ENCODE measurements at places on chromosomes 2 and 18.

DNA sequence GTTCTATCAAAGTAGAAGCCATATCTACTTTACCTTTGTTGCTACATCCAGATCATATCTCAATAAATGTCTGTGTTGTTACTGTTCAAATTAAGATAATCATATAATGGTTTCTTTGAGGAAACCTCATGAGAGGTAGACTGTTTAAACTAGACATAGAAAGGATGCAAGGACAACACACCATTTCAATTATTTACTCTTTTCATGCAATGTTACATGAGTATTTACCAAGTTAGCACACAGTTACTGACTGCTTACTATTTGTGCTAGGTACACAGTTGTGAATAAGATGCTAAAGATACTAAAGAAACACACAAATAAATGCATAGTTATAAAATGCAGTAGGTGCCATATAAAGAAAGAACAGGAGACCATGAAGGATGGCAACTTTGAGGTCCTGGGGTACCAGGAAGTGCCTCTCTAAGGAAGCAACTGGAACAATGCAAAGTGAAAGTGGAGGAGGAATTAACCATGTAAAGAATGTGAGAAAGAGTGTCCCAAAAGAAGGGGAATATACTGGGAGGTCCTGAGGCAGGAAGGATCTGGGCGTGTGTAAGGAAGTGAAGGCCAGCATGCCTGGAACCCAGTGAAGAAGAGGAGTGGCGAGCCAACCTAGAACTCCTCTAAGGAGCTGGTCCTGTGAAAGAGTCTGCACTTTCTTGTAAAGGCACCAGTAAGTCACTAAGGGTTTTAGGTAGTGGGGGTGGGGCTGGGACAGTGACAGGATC, 39.4 kb downstream of the RBMS1 start:
- DNase-seq, result no peak

DNA sequence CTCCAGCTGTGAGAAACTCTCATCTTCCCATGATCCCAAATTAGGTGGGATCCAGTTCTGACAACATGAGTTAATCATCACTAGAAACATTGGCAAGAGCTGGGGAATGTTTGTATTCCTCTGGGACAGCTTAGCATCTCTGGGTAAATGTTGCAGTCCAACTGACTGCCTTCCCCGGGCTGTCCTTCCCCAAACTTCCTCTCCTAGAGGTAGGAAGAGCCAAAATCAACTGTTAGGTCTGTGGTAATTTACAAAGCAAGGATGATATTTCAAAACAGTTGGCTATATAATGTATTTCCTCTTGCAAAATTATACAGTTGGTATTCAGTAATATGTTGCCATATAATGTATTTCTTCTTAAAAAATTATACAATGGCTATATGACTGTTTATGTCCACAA, 148.5 kb downstream of the MGAT5 start:
- DNase-seq, result peak; percentile 92

- no peak for DNase-seq
Measured at GRCh38 chr18:53148123-53148522, 808.1 kb downstream of the DCC start.

DNA sequence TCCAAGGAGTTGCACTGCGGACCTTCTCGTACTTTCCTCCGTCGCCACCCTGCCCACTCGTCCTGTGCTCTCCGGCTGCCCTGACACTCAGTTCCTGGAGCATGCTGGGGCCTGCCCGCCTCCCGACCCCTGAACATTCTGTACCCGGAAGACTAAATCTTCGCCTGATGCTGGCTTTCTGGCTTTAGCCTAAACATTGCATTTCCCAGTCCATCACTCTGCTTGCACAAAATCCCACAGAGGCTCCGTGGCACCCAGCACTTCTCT, 550 bp upstream of the SFXN5 start:
- DNase-seq, result no peak

GRCh38 chr18:28960146-28960545, 783.2 kb upstream of the CDH2 start:
- DNase-seq, result no peak

DNA sequence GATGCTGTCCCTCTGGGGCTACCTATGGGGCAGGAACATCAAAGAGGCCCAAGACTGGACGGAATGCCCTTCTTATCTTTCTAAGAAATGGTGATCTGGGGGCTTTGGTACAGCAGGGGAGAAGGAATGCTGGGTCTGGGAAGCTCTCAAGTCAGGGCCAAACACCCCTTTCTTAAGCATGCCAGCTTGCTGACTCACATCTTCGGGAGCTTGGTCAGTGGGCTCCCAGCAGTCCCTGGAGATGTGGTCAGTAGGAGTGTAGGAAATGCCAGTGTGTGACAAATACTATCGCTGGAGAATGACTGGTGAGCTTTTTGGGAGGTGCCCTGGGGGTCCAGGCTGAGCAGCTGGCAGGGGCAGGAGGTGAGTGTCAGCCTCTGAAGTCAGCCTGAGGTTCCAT, 105.0 kb upstream of the CDC42EP3 start:
- DNase-seq, result peak; percentile 97

- DNase-seq, result peak; percentile 63
Measured at GRCh38 chr2:100292022-100292580, 30.2 kb downstream of the LONRF2 start.

GRCh38 chr18:60209042-60209441, 163.5 kb downstream of the MC4R start:
- DNase-seq, result no peak

- no peak for DNase-seq
Measured at GRCh38 chr2:214297423-214297822, 113.4 kb upstream of the VWC2L start.

DNA sequence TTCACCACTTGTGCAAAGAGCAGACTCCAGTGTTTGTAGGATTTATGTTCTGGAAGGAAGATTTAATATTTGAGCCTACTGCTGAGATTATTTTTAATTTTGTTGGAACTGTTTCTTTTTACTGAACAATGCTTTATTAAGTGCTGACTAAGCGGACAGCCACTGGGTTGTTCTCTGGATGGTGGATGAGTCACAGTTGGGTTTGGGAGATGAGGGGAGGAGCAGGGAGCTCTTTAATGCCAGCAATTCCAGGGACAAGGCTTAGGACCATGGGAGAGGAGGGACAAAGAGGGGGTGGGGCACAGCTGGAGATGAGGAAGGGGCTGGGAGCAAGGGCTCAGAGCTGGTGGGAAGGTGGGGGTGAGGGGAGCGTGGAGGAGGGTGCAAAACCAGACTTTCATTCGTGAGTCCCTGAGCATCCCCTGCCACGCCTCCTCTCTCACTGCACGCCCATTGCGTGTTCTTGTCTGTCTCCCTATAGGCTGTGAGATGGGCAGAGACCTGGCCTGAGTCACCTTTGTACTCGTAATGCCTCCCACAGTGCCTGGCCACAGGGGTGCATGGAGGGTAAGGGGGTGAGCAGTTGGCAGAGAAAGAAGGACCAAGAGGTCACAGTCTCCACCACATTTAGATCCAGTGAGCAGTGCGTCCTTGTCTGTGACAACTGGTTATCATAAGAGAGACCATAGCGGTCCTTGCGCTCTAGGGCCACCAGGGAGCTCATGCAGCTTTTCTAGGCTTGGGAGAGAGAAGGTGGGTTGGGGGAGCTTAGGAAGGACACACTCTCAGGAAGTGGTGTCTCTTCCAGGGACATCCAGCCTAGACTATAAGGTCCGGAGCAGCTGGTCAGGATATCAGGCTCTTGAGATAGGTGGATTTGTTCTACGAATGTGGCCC, 18.4 kb downstream of the SLC4A3 start:
- DNase-seq, result peak; percentile 85

GRCh38 chr2:128408349-128409305, 90.0 kb upstream of the HS6ST1 start:
- peak; percentile 86 for DNase-seq
